Naive thymus-derived CD8-positive, alpha-beta T cell (primary cell): ENCODE measurements at places on chromosomes 3 and 15.

DNA sequence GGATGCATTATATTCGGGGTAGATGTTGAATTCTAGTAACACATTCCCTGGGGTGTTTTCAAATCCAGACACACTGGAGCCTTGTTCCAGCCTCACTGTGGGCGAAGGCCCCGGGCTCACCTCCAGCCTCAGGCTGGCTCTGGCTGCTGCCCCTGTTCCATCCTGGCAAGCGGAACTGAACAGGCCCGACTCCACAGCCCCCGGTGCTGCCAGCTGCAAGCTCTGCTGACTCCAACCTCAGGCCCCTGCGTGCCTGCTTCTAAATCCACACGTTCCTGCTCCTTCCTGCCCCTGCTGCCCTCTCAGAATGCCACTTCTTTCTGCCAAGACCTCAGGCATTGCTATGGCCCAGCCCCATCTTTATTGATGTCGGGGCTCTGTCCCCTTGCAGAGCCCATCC lies 90.6 kb downstream of the LIPC start:
- DNase-seq = no peak

- DNase-seq = no peak
Observed at GRCh38 chr15:34613301-34613700, 29.9 kb upstream of the GOLGA8B start.

DNA sequence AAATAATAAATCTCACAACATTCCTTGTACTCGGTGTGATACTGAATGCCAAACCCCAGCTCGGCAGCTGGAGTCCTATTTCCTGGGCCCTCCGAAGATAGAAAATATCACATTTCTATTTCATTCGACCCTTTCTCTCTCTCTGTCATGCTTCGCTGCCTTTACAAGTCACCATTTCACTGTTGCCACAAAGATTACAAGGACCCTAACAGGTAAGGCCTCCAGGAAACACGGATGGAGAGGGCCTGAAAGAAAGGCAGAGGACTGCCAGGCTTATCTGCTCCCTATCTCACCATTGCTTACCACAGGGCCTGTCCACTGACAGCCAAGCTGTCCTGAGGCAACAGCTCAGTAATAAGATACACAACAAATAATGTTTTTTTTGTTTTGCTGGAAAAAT lies 376.5 kb downstream of the MECOM start:
- no peak for DNase-seq

- DNase-seq = no peak
Observed at GRCh38 chr3:12959838-12960378, 113.3 kb downstream of the IQSEC1 start.

DNA sequence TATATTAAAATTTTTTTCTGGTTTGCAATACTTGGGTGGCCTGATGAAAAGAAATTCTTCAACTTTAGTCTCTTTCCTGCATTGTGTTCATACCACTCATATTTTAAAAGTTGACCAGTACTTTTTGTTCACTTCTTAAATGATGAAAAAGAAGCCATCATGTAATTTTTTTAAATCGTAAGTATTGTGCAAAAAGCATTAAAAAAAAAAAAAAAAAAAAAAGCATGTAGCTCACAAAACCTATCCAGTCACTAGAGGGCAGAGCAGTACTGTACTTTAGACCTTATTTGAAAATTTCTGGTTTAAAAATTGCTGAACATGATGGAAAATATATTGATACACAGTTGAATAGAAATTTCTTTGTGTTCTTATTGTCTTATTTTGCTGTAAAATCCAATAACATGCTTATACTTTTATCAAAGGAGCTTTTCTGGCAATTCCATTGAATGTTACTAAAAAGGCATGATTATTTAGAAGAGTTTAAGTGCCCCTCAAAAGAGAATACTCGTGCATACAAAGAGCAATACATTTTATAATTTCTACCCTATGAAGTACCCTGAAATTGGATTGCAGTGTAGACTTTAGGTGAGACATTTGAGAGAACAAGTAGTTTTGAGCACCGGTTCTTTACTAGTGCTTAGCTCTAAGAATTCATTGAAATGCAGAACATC lies 137.7 kb downstream of the BBX start:
- DNase-seq = peak; percentile 40

DNA sequence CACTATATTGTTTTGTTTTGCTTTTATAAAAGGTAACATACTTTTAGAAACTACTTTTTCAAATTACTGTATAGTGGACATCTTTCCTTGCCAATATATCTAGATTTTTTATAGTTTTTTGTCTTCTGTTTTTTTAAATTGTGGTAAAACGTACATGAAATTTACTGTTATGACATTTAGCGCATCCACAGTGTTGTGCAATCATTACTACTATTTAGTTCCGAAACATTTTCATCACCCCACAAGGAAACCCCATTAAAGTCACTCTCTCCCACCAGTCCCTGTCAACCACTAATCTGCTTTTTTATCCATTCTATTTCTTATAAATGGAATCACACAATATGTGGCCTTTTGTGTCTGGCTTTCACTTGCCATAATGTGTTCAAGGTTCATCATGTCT lies 54.8 kb downstream of the TMEM266 start:
- no peak for DNase-seq

GRCh38 chr3:113255854-113256615 lies 44.7 kb downstream of the BOC start:
- no peak for DNase-seq

GRCh38 chr15:96521386-96521785 lies 190.9 kb downstream of the NR2F2 start:
- DNase-seq = no peak

DNA sequence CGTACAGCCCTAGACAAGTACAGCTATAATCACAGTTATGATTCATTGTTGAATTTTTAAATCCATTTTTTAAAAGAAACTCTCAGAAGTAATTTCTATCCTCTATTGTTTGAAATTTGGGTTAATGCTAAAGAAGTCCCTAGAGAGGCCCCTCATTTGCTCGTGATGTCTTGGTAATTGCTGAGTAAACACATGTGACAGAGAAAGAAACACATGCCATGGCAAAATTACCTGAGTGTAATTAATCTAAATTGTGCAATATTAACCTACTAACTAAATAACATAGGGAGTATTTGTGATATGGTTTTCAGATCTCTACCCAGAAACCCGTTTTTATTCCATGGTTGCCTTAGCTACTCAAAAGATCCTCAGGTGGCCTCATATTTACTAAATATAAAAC lies 10.8 kb downstream of the NEK10 start:
- DNase-seq = no peak

DNA sequence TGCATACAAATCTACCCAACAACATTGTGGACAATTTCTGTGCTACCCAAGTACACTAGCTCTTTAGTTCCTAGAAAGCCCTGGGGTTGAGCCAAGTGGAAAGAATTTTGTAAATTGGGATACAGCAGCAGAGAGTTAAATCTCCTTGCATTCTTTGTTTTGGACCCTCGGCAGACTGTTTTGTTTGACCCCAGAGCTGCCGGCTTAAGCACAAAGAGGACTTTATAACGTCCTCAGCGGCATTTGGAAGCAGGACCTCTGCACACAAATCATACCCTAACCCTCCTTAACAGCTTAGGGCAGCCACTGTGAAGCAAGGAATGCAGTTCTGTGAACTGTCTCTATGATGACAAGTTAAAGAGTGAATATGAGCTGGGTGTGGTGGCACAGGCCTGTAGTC lies 415.3 kb downstream of the CNTN4 start:
- DNase-seq = no peak

DNA sequence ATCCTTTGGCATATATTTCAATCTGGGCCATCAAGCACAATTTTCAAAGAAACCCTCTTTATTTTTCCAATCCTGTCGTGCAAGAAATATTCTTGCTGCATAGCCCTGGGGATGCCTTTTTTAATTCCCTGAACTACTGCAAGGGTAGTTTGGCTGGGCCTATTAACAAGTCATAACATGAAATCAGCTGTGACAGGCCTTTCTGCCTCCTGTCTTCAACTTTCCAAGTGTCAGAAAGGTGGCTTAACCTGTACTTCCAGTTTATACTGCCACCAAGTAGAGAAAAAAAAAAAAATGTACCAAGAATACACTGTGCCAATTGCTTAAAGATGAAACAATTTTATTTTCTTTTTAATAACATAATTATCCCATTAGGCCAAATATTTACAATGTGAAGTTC lies 32.4 kb upstream of the SPPL2A start:
- no peak for DNase-seq

- DNase-seq = no peak
Observed at GRCh38 chr3:126537730-126538281, 13.9 kb downstream of the CHST13 start.

- no peak for DNase-seq
Observed at GRCh38 chr3:123337226-123337625, 111.7 kb downstream of the ADCY5 start.

- DNase-seq = peak; percentile 100
Observed at GRCh38 chr3:133573054-133573628, 345 bp upstream of the CDV3 start.

GRCh38 chr15:99485153-99485961 lies 80.4 kb upstream of the MEF2A start:
- DNase-seq = no peak

DNA sequence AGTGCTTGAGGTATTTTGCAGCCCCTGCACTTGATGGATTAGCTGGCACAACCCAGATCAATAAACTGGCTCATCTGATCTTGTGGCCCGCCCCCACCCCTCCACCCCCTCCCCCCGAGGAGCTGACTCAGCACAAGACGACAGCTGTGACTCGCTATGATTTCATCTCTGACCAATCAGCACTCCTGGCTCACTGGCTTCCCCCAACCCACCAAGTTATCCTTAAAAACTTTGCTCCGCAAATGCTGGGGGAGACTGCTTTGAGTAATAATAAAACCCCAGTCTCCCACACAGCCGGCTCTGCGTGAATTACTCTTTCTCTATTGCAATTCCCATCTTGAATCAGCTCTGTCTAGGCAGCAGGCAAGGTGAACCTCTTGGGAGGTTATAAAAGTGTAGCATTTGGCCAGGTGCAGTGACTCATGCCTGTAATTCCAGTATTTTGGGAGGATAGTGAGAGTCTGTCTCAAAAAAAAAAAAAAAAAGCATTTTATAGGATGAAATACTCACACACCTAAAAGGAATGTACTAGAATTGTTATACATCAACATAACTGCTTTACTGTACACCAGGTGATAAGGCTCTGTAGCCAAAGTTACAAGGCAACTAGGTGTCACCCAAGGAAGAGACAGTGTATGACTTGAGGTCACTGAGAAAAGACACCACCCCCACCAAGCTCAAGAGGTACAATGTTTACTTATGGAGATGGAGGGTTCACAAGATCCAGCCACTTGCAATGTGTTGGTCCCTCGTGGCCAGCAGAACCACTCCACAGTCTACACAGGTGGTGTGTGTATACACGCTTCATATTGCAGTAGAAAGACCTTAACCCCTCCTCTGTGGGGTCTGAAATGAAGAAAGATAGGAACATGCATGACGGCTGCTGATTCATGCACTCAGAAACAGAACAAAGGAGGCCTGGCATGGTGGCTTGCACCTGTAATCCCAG lies 8.6 kb downstream of the ZNF445 start:
- no peak for DNase-seq

DNA sequence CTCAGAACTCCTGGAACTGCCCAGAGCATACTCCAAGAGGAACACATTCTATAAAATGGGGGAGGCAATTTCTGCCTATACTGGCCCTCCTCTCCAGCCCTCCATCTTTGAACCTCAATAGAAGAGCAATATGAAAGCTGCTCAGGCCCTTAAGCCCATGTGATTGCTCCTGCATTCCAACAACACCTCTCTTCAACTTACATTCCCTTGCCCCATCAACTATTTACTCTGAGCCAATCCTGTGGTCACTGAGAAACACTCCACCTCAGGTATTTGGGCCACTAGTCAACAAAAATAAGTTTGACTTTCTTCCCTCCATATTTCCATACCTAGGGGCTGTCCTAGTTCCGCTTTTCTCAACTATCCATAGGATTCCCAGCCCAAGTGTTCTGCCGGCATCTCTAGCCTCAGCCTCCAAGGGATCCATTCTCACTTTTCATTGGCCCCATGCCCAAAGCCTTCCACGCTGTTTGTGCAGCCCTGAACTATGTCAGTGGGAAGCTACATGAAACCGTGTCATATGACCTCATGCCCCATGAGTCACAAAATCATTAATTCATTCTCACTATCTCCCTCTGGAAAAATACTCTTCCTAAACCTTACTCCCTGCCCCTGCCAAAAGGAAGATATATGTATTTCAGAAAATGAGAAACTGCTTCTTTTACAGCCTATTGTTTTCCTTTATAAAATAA lies 61.6 kb downstream of the GJD2 start:
- no peak for DNase-seq

GRCh38 chr3:72395776-72396311 lies 452.4 kb downstream of the SHQ1 start:
- DNase-seq = no peak

GRCh38 chr3:64612916-64613526 lies 74.8 kb downstream of the ADAMTS9 start:
- DNase-seq = no peak

- DNase-seq = no peak
Observed at GRCh38 chr3:156050918-156051317, 69.5 kb upstream of the KCNAB1 start.

GRCh38 chr3:50325113-50325480 lies 2.6 kb upstream of the HYAL2 start:
- no peak for DNase-seq

DNA sequence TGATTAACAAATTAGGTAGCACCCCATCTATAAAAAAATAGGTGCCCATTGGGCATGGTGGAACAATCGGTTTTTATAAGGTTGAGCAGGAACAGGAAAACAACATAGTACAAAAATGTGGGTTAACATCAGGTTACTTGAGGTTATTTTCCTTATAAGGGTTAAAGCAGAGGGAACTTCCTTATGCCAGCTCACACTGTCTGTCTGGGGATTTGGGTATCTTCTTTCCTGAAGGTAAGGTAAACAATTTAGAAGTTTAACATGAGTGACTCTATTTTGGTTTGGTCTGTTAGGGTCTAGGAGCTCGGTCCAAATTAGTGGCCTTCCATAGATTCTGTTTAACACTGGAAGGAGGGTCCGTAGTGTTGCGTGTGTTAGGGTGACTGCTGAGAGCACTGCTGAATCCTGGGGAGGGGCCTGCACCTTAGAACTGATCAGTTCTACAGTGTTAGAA lies 14.7 kb downstream of the CHD2 start:
- no peak for DNase-seq

- DNase-seq = no peak
Observed at GRCh38 chr15:25799906-25800700, 63.0 kb downstream of the ATP10A start.

- no peak for DNase-seq
Observed at GRCh38 chr15:95494971-95495541, 835.4 kb upstream of the NR2F2 start.

- DNase-seq = no peak
Observed at GRCh38 chr3:192332386-192333291, 394.7 kb downstream of the FGF12 start.
